ENCODE measurements at places on chromosomes 13 and 19. TPM values are rescaled to one million over a fixed set of nuclear protein-coding genes. Genes with fewer than 3 reads are reported as not detected.
A peak's percentile ranks its signal among the peaks of the same experiment; 100 is the strongest.

CLDND2 gene
- total RNA-seq, result not detected

SERP2 gene
- 1.8 TPM for total RNA-seq

ENOX1 gene
- 1.7 TPM for total RNA-seq

RFPL4A gene
- total RNA-seq, result not detected

- H3K36me3 ChIP-seq, result no peaks in the 10 kb centered on the region
- no peak overlapping the region for H3K27ac ChIP-seq
- H3K4me1 ChIP-seq, result no peaks in the 10 kb centered on the region
- H3K27me3 ChIP-seq, result peaks cover 4% of the 10 kb centered on the region
- no peak overlapping the region for H3K4me3 ChIP-seq
These were observed 9.1 kb upstream of the GTF2F1 start for GRCh38 chr19:6402058-6402457.

DNA sequence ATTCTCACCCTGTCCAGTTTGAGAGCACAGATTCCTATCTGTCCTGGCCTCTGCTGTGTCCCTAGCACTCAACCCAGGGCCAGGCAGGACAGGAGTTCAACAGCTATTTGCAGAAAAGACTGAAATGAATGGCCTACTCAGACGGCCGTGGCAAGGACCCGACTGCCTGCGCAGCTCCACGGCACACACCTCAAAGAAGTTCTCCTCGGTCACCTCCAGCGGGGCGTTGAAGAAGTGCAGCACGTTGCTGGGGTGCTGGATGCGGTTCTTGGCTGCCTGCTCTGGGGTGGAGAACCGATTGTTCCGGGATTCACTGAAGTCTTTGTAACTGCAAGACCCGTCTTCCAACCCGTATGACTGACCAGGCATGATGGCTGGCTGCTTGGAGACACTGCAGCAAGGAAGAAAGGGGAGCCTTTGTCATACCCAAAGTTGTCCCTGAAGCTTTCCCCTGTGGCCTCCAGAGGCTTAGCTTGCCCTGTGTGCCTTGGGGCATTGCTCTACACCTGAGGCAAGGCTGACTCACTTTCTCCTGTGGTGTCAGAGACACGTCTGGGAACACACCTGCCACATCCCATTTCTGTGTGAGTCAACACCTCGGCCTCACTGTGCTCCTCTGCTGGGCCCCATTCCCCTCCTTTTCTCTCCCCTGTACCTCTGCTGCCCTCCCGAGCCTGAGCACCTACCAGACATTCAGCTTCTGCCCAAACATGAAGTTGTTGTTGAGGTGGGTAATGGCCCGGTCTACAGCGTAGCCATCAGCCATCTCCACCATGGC, 6.8 kb upstream of the ECH1 start:
- peaks cover 53% of the 10 kb centered on the region for H3K36me3 ChIP-seq
- no peak for DNase-seq

DNA sequence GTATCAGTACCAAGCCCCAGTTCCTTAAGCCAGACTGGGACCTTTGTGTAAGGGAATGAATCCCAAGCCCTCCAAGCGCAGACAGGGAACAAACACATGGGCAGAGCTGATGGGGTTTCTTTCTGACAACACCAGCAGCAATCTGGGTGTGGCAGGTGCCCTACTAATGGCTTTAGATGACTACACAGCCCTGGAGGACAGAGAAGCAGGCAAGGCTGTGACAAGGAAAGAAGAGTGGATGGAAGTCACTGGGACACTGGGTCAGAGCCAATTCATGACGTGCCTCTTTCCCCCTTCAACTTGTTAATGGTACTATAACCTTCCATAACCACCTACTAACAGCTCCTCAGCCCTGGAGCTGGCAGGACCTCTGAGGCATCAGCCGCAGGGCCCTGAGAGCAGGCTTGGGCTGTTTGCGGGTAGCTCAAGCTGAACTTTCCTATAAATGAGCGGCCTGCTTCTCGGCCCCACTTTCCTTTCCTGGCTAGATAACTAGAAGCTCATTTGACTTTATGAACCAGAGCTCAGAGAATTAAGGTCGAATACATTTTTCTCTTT, 38.9 kb downstream of the RASL11A start:
- H3K4me1 ChIP-seq, result peaks cover 3% of the 10 kb centered on the region
- no peak for DNase-seq
- H3K4me3 ChIP-seq, result no peak overlapping the region
- H3K36me3 ChIP-seq, result no peaks in the 10 kb centered on the region
- no peak overlapping the region for H3K27ac ChIP-seq

DNA sequence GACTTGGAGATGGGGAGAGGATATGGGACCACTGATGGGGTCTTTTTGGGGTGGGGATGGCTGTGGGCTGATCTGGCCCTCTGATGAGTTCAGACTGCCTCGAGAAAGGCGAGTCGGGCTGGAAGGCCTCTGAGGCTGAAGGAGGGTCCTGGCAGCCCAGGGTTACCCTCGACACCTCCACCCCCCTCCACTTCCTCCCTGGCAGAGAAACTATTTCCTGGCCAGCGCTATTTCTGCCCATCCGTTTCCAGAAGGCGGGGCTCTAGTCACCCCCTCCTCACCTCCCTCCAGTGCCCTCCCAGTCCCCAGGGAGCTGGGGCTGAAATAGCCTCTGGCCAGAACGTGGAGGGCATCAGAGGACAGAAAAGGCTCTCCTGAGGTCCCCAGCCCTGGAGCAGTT, 9.7 kb downstream of the EXOC3L2 start:
- H3K36me3 ChIP-seq, result peaks cover 21% of the 10 kb centered on the region
- DNase-seq, result no peak
- no peak overlapping the region for H3K4me3 ChIP-seq
- H3K4me1 ChIP-seq, result peaks cover 25% of the 10 kb centered on the region

DNA sequence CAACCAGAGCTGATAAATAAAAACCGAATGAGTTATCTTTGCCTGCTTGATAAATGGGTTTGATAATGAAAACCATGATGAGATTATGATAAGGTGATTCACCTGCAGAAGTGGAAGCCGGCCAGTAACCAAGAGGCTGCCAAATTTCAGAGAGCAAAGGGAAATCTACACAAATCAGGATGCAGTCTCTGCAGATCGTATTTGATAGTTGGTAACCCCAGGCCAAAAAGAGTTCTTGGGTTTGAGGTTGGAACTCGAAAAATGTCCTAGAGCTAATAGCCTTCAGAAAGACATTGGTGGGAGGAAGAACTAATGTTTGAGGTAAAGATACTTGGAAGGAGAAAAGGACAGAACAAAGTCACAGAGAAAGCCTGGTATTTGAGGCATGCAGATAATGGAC, 9.6 kb upstream of the LATS2 start:
- DNase-seq, result no peak
- H3K4me1 ChIP-seq, result peaks cover 27% of the 10 kb centered on the region
- H3K27ac ChIP-seq, result peak overlapping the region; percentile 44
- H3K4me3 ChIP-seq, result peak overlapping the region; percentile 35
- peaks cover 4% of the 10 kb centered on the region for H3K27me3 ChIP-seq

DNA sequence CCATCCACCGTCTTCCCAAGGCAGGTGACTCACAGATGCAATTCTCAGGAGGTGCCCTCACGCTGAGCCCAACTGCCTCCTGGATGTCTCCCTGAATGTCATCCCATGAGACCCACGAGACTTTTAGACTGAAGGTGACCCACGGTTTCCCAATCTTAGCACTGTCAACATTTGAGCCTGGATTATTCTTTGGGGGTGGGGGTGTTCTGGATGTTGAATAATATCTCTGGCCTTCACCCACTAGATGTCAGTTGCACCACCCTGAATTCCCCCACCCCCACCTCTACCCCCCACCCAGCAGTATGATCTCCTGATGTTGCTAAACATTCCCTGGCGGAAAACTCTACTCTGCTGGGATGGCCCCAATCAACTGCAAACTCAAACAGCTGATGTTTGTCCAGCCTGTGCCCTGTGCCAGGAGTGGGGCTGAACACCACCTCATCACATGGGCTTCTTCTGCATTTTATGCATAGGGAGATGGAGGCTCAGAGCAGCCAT, 2.2 kb upstream of the CYP4F22 start:
- H3K36me3 ChIP-seq, result peaks cover 15% of the 10 kb centered on the region
- no peak overlapping the region for H3K27ac ChIP-seq
- no peaks in the 10 kb centered on the region for H3K4me1 ChIP-seq
- H3K27me3 ChIP-seq, result peaks cover 9% of the 10 kb centered on the region

GRCh38 chr19:18392417-18392816, 5.0 kb downstream of the LRRC25 start:
- H3K4me1 ChIP-seq, result no peaks in the 10 kb centered on the region
- no peak for DNase-seq
- no peak overlapping the region for H3K27ac ChIP-seq
- H3K4me3 ChIP-seq, result no peak overlapping the region
- peaks cover 7% of the 10 kb centered on the region for H3K27me3 ChIP-seq

- H3K36me3 ChIP-seq, result peaks cover 25% of the 10 kb centered on the region
- no peak overlapping the region for H3K4me3 ChIP-seq
- no peak overlapping the region for H3K27ac ChIP-seq
- H3K4me1 ChIP-seq, result peaks cover 4% of the 10 kb centered on the region
- H3K27me3 ChIP-seq, result peaks cover 7% of the 10 kb centered on the region
- no peak for DNase-seq
These were observed 4.9 kb downstream of the SUGP1 start for GRCh38 chr19:19315444-19315843.

DNA sequence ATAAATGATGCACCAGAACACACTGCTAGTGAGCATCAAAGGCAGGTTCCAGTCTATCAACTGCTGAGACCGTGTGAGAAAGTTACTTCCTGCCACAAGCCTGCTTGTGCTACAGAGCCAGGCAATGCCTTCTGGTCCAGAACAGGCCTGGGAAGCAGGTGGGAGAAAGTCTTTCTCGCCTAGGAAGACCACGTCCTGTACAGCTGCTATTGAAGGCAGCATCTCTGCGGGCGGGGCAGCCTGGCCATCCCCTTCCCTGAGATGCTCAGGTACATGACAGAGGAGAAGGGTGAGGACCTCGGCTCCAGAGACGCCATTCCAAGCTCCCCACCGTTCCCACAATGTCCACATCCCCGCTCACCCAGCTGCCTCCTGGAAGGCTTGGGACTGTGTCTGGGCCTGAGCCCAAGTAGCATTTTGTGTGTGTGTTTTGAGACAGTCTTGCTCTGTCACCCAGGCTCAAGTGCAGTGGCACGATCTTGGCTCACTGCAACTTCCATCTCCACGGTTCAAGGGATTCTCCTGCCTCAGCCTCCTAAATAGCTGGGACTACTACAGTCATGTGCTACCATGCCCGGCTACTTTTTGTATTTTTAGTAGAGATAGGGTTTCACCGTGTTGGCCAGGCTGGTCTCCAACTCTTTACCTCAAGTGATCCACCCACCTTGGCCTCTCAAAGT, 3.4 kb downstream of the RFX1 start:
- peaks cover 4% of the 10 kb centered on the region for H3K4me1 ChIP-seq
- DNase-seq, result no peak

DNA sequence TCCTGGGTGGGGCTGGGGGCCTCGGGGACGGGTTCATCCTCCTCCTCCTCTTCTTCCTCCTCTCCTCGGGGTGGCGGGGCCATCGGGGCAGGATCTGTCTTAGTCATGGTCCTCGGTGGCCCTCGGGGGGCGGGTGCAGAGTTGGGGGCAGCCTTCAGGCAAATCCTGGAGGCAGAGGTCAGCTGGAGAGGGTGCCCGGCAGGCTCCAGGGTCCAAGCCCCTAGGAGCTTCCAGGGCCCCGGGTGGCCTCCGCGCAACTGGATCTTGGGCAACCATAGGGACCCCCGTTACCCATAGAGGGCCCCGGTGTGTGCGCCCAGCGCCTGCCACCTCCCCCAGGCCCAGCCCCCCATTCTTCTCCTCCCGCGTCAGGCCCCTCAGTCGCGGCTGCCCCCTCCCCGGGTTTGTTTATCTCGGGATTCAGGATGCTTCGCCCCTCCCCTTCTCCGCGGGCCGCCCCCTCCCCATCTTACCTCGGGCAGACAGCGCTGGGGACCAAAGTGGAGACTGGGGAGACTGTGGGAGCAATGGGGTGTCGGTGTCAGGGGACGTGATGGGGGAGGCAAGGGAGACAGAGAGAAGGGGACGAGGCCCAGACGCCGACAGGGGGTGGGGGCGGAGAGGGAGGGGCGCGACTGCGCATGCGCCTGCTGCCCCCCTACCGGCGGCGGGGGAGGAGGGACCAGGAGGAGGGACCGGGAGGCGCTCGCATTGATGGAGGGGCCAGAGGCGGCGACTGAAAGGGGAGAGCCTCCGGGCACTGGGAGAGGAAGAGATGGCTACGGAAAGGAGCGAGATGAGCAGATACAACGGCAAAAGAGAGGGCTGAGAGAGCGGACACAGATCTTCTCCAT, at the start of gene CLIP3:
Gene CLIP3, minus strand, starts transcription at position 623 of the 854 bp plus-strand sequence. Its CDS starts 516 bp downstream, at position 107.
- peak; percentile 73 for DNase-seq
- H3K36me3 ChIP-seq, result peaks cover 26% of the 10 kb centered on the region
- H3K27me3 ChIP-seq, result peaks cover 13% of the 10 kb centered on the region

- peaks cover 32% of the 10 kb centered on the region for H3K36me3 ChIP-seq
- peaks cover 75% of the 10 kb centered on the region for H3K4me1 ChIP-seq
- peak overlapping the region; percentile 77 for H3K27ac ChIP-seq
- peaks cover 16% of the 10 kb centered on the region for H3K27me3 ChIP-seq
- peak overlapping the region; percentile 68 for H3K4me3 ChIP-seq
These were observed 3.5 kb downstream of the EGLN2 start for GRCh38 chr19:40802300-40803169.

- no peaks in the 10 kb centered on the region for H3K27me3 ChIP-seq
- H3K27ac ChIP-seq, result no peak overlapping the region
- no peaks in the 10 kb centered on the region for H3K36me3 ChIP-seq
- peaks cover 1% of the 10 kb centered on the region for H3K4me1 ChIP-seq
- DNase-seq, result no peak
These were observed 329.8 kb upstream of the MIR17HG start for GRCh38 chr13:91017669-91018053.

- no peak overlapping the region for H3K4me3 ChIP-seq
- DNase-seq, result no peak
These were observed 24.4 kb downstream of the PPP2R1A start for GRCh38 chr19:52214241-52214640.

DNA sequence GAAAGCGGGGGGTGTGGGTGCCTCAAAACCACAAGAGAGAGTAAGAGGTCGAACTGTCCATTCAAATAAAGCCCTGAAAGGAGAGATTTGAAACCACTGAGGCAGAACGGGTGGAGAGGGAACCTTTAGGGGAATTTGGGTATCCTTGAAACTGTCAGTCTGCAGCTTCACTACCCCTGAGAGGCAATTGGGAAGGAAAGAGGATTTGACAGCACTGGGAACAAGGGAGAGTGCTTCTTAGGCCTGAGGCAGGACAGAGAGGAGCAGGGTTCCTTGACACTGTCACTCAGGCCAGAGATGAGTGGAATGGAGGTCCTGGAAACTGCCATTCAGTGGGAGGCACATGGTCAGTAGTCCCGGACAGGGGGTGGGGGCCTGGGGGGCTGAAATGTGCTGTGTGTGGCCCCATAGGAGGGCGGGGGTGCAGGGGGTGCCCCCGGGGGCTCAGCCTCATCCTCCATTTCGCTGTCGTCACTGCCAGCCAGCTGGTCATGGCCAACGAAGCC, 5.0 kb downstream of the GFY start:
- peaks cover 37% of the 10 kb centered on the region for H3K27me3 ChIP-seq
- H3K4me1 ChIP-seq, result peaks cover 13% of the 10 kb centered on the region
- no peak overlapping the region for H3K4me3 ChIP-seq
- peaks cover 19% of the 10 kb centered on the region for H3K36me3 ChIP-seq
- no peak for DNase-seq
- H3K27ac ChIP-seq, result no peak overlapping the region

- peaks cover 13% of the 10 kb centered on the region for H3K36me3 ChIP-seq
- no peak for DNase-seq
- H3K27me3 ChIP-seq, result peaks cover 15% of the 10 kb centered on the region
- H3K4me3 ChIP-seq, result no peak overlapping the region
These were observed 12.9 kb downstream of the CFD start for GRCh38 chr19:872266-872951.

GRCh38 chr13:79011179-79011578, 352.2 kb upstream of the OBI1 start:
- no peaks in the 10 kb centered on the region for H3K27me3 ChIP-seq
- no peaks in the 10 kb centered on the region for H3K4me1 ChIP-seq
- no peak for DNase-seq
- no peak overlapping the region for H3K27ac ChIP-seq
- H3K36me3 ChIP-seq, result no peaks in the 10 kb centered on the region

- peaks cover 4% of the 10 kb centered on the region for H3K27me3 ChIP-seq
- peaks cover 3% of the 10 kb centered on the region for H3K36me3 ChIP-seq
- peak overlapping the region; percentile 73 for H3K4me3 ChIP-seq
- H3K27ac ChIP-seq, result no peak overlapping the region
- peak; percentile 82 for DNase-seq
These were observed 30.2 kb upstream of the EVI5L start for GRCh38 chr19:7799640-7800355.

Measured in endothelial cell (in vitro differentiated cells).